Stimulated activated CD8-positive, alpha-beta memory T cell treated with anti-CD3 and anti-CD28 coated beads, Interleukin-4, amount 100 ng/mL, for 48 hours (primary cell): ENCODE measurements at places on chromosomes 3 and 15.

DNA sequence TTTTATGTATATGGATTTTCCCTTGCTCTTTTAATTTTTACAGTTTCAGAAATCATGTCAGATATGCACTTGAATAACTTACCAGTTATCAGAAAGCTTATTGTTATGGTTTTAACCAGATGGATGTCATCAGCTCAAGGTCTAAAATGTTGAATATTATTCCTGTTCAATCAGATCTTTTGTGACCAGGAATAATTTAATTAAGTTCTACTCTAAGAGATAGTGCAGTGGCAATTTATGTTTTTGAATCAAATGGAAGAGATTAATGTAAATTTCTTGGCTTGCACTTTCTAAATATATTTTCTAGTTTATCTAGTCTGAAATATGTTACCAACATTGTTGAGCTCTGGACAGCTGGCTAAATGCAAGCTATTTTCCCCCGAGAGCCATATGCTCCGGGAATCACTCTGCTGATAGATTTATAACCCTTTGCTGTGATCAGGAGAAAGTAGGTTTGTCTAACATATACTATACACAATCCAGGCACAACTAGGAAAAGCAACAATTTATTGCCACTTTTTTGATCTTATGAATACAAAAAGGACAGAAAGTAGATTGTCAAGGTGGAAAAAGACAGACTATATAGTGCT is 76.8 kb upstream of the CD96 start:
- DNase-seq, result no peak

DNA sequence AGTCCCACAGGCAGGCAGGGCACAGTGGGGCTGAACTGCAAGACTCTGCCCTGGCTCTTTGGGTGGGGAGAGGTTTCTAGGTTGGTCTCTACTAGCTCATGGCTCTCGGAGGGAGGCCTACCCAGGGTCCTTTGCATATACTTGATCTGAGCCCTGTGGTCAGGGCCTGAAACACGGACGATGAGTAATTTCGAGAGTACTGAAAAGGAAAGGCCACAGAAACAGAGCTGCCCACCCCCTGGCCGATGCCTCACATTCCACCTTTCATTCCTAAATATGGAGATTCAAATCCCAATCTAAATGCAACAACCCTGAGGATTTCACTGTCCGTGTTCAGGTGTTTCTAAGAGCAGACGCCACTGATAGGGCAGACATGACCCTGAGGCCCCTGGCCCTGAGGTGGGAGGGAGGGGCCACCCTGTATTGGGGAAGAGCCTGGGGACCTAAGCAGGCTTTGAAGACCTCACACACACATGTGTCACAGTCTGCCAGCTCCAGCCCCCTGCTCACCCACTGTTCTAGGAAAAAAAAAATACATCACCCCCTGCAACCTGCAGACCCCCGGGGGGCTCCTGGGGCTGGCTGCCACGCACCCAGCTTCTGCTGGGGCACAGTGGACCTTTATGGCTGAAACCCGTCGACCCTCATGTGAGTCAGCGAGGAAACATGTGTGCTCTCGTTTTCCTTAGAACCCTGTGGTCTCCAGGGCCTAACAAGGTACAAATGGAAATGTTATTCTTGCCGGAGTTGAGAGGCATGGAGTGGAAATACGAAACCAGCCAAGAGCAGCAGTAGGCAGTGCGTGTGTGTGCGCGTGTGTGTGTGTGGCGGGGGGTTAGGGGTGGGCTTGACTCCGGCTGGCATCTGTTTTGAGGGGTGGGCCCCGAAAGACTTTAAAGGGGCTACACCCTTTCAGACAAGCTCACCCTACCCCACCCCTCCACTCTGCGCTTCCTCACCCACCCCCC is 112.7 kb downstream of the CHSY1 start:
- DNase-seq, result no peak

DNA sequence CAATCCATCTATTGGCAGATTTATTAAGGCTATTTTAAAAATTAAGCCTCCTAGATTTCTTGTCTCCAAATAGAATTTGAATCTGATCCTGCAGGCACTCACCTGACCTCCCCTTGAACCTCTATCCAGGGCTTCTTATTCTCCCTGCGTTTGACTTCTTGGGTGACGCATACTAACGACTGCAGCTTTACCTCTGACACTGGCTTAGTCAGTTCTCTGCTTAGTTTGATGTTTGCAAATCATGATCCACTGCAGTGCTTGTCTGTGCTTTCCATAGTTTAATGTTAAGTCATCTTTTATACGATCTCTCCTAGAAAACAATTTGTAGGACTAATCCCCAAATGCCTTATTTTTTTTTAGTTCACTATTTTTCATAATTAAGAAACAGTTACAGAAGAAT is 233.1 kb downstream of the ROBO1 start:
- no peak for DNase-seq

- no peak for DNase-seq
Observed at GRCh38 chr15:74763416-74763815, 14.8 kb downstream of the CYP1A2 start.

DNA sequence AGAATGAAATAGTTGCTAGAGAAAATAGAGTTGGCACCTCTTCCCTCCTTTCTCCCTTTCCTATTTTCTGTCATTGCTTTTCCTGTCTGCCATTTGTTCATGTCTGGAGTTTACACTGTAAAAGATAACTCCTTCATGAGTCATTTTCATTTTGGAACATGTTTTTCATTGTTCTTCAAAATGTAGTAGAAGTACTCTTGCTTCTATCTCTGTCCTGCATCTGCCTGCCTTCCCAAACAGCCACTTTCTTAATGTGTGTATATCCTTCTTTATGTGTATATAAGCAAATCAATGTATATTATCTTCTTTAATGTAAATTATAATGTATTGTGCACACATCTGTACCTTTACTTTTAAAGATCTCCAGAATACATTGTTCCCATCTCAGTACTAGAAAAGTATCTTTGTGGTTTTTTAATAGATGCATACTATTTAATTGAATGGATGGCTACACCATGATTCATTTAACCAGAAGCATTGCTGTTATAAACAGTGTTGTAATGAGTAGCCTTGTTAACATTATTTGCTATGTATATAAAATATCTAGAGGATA is 41.1 kb downstream of the TSC22D2 start:
- no peak for DNase-seq

- DNase-seq, result no peak
Observed at GRCh38 chr15:25787855-25788520, 75.1 kb downstream of the ATP10A start.

- DNase-seq, result no peak
Observed at GRCh38 chr15:72934921-72935320, 117.3 kb upstream of the NEO1 start.

- no peak for DNase-seq
Observed at GRCh38 chr3:151903501-151903991, 30.1 kb downstream of the SUCNR1 start.

GRCh38 chr15:45442507-45443135 is 64.3 kb upstream of the GATM start:
- no peak for DNase-seq
